A172 (cell line): ENCODE measurements at places on chromosomes 7 and 10. TPM values are rescaled to one million over a fixed set of nuclear protein-coding genes. Genes with fewer than 3 reads are reported as not detected.

Gene SPDYE2
- 0.10 TPM in 1 of 2 replicates, not detected in the other for total RNA-seq

Gene SNCG
- 8.8 and 16.0 TPM in 2 replicates for total RNA-seq

Gene GPR141
- total RNA-seq = 0.69 TPM in 1 of 2 replicates, not detected in the other

Gene DPYSL4
- total RNA-seq = 16.2 and 18.4 TPM in 2 replicates

Gene ATP5F1C
- total RNA-seq = 638 and 718 TPM in 2 replicates

Gene ZNF485
- total RNA-seq = 0.41 and 1.4 TPM in 2 replicates
